ENCODE measurements at places on chromosomes 13 and 19.

GRCh38 chr13:101941095-101941783 is 460.6 kb downstream of the FGF14 start:
- no peak for DNase-seq

GRCh38 chr19:12752056-12752781 is 628 bp downstream of the BEST2 start:
- DNase-seq, result no peak

- DNase-seq, result no peak
Observed at GRCh38 chr19:10631874-10632273, 6.5 kb downstream of the SLC44A2 start.

- peak; percentile 49 for DNase-seq
Observed at GRCh38 chr19:16897029-16897855, 8.4 kb downstream of the F2RL3 start.

All from T-helper 17 cell (primary cell).